ENCODE measurements at places on chromosomes 13 and 19. TPM values are rescaled to one million over a fixed set of nuclear protein-coding genes. Genes with fewer than 3 reads are reported as not detected.

DNA sequence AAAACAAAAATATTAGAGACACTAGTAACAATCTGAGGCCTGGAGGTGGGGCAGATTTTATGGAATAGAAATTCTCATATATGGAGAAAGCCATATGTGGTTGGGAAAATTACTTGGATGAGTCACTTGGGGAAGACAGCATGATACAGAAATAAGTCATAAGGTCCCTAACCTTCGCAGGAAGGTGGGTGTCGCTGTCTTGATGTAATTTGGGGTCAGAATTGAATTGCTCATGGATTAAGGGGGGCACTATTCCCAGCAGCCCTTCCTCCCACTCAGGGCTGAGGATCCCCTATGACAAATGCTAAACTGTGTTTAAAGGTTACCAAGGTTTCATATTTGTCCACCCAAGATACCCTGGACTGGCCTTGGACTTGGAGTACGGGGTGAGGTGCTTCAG, 5.0 kb downstream of the RDH8 start:
- DNase-seq: no peak

- DNase-seq: no peak
Measured at GRCh38 chr13:35252536-35253205, 223.8 kb downstream of the MAB21L1 start.

The TRIM28 gene
- 774 TPM for total RNA-seq

The KANK3 gene
- 4.4 TPM for total RNA-seq

The ATP8A2 gene
- total RNA-seq: 0.14 TPM

The GTPBP3 gene
- total RNA-seq: 31.6 TPM

The CYSLTR2 gene
- 3.3 TPM for total RNA-seq

The LGALS4 gene
- total RNA-seq: 1.7 TPM

DNA sequence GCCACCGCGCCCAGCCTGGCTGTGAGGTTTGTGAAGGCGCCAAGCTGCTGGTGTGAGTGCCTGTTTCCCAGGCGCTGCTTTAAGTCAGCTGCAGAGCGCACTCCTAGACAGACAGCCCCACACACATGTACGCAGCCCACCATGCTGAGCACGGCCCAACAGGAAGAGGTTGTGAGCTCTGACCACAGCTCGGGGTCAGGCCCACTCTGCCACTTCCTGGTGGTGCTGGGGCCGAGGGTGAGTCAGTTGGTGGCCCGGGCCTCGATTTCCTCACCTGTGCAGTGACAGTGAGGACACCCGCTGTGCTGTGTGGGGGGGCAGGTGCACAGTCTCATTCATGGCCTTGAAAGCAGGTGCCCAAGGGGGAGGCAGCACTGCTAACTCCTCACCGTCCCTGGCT, 106.7 kb downstream of the KDM4B start:
- peak; percentile 80 for DNase-seq

DNA sequence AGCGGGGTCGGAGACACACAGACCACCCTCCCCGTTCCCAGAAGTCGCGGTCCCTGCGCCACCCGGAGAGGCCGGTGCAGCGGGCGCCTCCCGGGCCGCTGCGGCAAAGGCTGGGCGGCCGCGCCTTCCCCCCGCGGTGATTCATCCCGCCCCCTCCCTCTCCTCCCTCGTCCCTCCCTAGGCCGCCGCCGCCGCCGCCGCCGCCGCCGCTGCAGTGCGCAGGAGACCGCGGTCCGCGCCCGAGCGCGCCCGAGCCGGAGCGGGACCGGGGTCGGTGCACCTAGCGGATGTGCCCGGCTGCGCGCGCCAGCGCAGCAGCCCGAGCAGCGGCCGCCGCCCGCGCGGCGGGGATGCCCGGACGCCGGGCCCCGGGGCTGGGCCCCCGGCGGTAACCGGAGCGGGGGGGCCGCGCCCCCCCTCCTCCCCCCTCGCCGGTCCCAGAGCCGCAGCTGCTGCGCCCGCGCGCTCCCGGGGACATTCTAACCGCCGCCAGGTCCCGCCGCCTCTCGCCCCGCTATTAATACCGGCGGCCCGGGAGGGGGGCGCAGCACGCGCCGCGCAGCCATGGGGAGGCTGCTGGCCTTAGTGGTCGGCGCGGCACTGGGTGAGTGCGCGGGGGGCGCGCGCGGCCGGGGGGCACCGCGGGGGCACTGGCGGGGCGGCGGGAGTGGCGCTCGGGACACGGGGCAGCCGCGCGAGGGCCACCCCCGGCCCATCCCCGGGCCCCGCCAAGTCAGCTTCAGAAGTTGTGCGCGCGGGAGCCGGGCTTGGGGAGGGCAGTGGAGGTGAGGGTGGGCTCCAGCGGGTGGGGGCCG, at the start of gene SCN1B:
Gene SCN1B (plus strand): TSS at position 214 of the 815 bp plus-strand sequence. CDS start 351 bp downstream, at position 565.
- DNase-seq: no peak

DNA sequence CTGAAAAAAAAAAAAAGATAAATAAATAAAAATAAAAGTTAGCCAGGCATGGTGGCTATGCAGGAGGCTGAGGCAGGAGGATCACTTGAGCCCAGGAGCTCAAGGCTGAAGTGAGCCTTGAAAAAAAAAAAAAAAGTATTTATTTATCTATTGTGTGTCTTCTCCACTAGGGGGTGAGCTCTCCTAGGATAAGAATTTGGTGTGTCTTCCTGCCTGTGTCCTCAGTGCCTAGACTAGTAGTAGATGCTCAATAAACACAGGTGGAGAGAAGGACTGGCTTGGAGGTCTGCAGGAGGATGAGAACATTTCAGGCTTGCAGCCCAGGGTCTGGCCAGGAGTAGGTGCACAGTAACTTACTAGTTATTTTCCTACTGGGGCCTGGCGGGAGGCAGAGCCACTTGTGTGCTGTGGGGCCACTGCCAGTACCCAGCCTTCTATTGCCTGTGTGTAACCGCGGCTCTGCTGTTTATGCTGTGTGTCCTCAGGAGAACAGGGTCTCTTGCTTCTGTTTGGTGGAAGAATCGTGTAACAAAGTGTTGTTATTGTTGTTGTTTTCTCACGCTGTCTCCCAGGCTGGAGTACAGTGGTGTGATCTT, 5.4 kb downstream of the LMTK3 start:
- DNase-seq: peak; percentile 47

- DNase-seq: peak; percentile 22
Measured at GRCh38 chr19:8340341-8341096, 2.5 kb downstream of the KANK3 start.

DNA sequence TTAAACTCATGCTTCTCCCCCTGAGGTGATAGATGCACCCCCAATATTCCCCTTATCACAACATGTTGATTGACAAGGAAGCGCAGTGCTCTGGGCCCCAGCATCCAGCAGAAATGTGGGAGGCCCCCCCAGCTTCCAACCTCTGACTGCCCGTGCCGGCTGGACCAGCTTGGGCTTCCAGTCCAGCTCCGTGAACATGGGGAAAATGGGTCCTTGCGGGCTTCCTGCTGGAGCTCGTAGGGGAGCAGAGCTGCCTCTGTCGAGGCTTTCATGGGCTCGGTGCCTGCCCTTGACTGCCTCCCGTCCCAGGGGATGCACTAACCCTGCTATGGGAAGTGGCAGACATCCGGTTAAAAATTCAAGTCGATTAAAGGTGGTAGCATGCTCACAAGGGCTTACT, 188.9 kb downstream of the COL4A1 start:
- peak; percentile 25 for DNase-seq

The CEACAM6 gene
- total RNA-seq: not detected

GRCh38 chr19:34364830-34365462, at the start of gene GPI:
Gene GPI (plus strand): TSS chr19:34365196. CDS start chr19:34365267, 71 bp downstream.
- peak; percentile 77 for DNase-seq

GRCh38 chr13:79796136-79796535, 315.2 kb downstream of the NDFIP2 start:
- no peak for DNase-seq

The ZNF577 gene
- 8.1 TPM for total RNA-seq
